ENCODE measurements at places on chromosomes 6 and 20. TPM values are rescaled to one million over a fixed set of nuclear protein-coding genes. Genes with fewer than 3 reads are reported as not detected.

Gene RPP21
- 262 TPM for total RNA-seq

Gene DEFB132
- 0.32 TPM for total RNA-seq

Gene EYS
- not detected for total RNA-seq

Gene NUDT3
- 18.8 TPM for total RNA-seq

Gene RGS17
- total RNA-seq, result not detected

Gene SLC35B2
- total RNA-seq, result 9.9 TPM

Gene EEF1A2
- 1.1 TPM for total RNA-seq

Gene MLN
- total RNA-seq, result not detected

Gene HLA-E
- total RNA-seq, result 896 TPM

Gene MED23
- total RNA-seq, result 20.4 TPM

Gene SIRPG
- total RNA-seq, result not detected

Gene HCK
- total RNA-seq, result 16.8 TPM

Gene RSPO3
- total RNA-seq, result 0.53 TPM

GRCh38 chr6:130178692-130179091 lies 44.1 kb downstream of the SAMD3 start:
- DNase-seq, result no peak
- no peak overlapping the region for H3K4me3 ChIP-seq
- no peaks in the 10 kb centered on the region for H3K27me3 ChIP-seq
- no peak overlapping the region for H3K27ac ChIP-seq
- no peaks in the 10 kb centered on the region for H3K4me1 ChIP-seq
- H3K36me3 ChIP-seq, result no peaks in the 10 kb centered on the region

DNA sequence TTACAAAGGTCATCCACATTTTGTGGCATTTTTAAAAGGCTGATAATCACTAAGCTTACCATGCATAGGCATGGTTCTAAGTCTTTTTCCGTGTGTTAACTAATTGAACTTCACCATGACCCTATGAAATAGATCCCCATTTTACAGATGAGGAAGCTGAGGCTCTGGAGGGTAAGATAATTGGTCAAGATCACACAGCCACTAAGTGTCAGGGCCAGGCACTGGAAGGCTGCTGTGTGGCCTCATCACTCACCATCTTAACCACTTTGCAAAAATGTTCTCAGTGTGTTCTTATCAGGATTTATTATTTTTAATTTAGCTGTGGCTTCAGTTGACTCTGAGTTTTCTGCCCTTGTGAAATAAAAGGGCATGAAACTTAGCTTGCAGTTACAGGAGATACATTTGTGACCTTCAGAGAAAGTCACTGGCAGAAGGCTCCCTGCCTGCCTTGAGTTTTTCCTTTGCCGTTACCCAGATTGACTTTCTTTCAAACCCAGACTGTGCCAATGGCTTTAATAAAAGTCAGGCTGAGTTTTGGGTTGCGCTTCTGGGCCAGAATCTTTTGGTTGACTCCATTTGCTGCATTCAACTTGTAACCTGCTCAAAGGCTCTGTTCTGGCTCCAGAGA lies 82.0 kb downstream of the EZR start:
- no peaks in the 10 kb centered on the region for H3K27me3 ChIP-seq
- DNase-seq, result no peak
- no peaks in the 10 kb centered on the region for H3K36me3 ChIP-seq

DNA sequence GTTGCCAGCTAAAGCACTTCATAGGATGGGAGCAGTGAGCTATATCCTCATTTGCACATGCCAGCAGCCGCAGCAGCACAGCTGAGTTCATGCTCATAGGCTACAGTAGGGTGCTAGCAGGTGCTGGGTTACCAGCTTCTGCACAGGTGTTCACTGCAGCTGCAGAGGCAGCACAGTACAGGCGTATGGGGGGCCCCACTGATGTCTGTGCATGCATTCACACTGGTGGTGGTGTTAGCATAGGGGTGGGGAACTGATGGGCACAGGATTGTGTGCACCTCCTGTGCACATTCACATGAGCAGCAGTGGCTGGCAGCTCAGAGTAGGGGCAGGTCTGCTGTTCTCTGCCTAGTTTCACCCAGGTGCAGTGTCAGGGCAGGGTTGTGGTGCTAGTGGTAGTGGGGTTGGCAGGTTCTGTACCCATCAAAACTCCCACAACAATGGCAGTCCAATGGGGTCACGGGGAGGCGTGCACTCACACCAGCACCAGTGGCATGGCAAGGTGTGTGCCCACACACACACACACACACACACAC lies 58.9 kb upstream of the IRAK1BP1 start:
- no peaks in the 10 kb centered on the region for H3K4me1 ChIP-seq
- H3K36me3 ChIP-seq, result no peaks in the 10 kb centered on the region
- no peak for DNase-seq
- H3K27ac ChIP-seq, result no peak overlapping the region

GRCh38 chr6:37554480-37554819 lies 54.8 kb upstream of the CCDC167 start:
- peaks cover 16% of the 10 kb centered on the region for H3K4me1 ChIP-seq
- H3K4me3 ChIP-seq, result no peak overlapping the region
- H3K27ac ChIP-seq, result no peak overlapping the region
- H3K36me3 ChIP-seq, result no peaks in the 10 kb centered on the region

DNA sequence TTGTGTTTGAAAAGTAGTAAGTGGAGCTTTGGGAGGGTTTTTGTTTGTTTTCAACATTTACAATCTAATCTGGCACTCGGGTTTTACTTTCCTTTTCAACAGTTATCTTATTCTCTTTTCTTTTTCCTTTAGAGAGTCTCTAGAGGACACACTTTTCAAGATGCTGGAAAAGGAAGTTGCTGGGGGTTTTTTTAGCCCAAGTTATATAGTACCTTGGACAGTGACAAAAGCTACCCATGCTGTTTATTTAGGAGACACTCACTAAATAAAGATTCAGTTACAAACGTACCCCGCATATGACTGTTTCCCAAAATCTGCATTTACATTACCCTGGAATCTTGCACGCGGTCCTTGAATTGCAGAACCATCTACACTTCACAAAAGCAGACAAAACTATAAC lies 78.8 kb downstream of the MAP7 start:
- no peaks in the 10 kb centered on the region for H3K4me1 ChIP-seq
- no peaks in the 10 kb centered on the region for H3K27me3 ChIP-seq
- no peak overlapping the region for H3K27ac ChIP-seq
- H3K4me3 ChIP-seq, result no peak overlapping the region
- no peaks in the 10 kb centered on the region for H3K36me3 ChIP-seq

DNA sequence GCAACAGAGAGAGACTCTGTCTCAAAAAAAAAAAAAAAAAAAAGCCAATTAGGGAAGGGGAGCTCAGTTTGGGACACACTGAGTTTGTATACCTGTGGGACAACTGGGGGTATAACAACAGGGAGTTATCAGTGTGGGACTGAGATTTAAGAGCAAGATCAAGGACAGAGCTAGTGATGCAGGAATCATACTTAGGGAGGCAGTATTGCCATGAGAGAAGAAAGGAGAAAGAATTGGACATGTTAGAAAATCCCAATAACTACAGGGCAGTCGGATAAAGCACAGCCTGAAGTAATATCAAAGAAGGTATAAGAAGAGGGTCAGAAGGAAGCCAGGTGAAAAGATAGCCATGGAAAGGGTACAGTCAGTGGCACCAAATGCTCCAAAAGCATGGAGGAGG lies 121.2 kb downstream of the PTPRT start:
- no peak for DNase-seq
- H3K4me1 ChIP-seq, result no peaks in the 10 kb centered on the region
- H3K4me3 ChIP-seq, result no peak overlapping the region
- H3K27ac ChIP-seq, result no peak overlapping the region
- H3K27me3 ChIP-seq, result no peaks in the 10 kb centered on the region

DNA sequence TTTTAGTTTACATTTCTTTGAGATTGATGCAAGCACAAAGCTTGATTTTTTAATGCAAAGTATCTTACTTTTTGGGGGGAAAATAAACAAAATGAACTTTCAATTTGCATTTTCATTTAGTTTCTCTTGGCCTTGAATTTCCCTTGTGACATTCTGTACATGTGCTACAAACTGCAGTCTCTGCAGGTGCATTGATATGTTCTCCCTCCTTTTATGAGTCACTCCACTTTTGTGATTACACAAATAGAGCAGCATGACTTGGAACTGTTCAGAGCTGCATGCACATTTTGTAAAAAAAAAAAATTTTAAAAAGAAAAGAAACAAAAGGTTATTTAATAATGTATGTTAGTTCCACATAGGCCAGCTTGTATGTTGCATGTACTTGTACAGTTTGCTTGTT lies 220.0 kb upstream of the KCNQ5 start:
- no peak overlapping the region for H3K27ac ChIP-seq
- H3K27me3 ChIP-seq, result no peaks in the 10 kb centered on the region
- DNase-seq, result no peak
- H3K4me1 ChIP-seq, result no peaks in the 10 kb centered on the region

GRCh38 chr6:107369493-107369892 lies 89.9 kb downstream of the PDSS2 start:
- no peak for DNase-seq
- no peaks in the 10 kb centered on the region for H3K27me3 ChIP-seq
- H3K27ac ChIP-seq, result no peak overlapping the region
- no peak overlapping the region for H3K4me3 ChIP-seq
- no peaks in the 10 kb centered on the region for H3K36me3 ChIP-seq

DNA sequence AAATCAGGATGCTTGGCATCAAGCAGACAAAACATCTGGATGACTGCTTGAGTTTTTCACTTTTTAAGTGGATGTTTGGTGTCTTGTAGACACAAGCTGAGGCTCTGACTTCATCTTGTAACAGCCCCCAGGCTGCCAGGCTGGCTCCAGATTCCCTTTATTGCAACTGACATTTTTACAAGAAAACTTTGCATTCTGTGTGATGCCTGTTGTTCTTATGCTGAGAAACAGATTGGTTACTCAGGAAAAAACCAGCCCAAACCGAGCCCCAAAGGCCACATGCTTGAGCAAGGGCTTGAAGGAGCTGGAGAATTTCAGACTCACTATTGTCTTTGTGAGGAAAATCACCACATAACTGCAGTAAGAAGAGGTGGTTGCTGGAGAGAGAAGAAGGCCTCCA lies 98.4 kb upstream of the PREP start:
- H3K27ac ChIP-seq, result no peak overlapping the region
- H3K36me3 ChIP-seq, result no peaks in the 10 kb centered on the region
- no peaks in the 10 kb centered on the region for H3K27me3 ChIP-seq
- no peaks in the 10 kb centered on the region for H3K4me1 ChIP-seq

DNA sequence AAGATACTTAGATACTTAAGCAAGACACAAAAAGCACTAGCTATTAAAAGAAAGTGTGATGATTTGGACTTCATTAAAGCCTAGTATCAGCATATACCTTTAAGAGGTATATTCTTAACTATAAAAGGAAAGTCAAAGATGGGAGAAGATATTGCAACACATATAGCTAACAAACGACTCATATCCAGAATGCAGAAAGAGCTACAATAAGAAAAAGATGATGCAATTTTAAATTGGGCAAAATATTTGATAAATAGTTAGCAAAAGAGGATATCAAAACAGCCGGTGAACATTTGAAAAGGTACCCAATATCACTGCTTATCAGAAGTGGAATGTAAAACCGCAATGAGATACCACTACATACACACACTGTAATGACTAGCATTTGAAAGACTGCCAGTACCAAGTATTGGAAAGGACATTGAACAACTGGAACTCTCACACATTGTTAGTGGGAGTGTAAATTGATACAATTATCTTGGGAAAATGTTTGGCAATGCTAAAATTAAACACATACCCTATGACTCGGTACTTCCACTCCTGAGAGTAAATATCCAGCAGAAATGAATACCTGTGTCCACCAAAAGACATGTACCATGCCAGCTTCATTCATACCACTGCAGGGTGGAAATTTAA lies 25.7 kb downstream of the MUC22 start:
- H3K27ac ChIP-seq, result no peak overlapping the region
- no peak overlapping the region for H3K4me3 ChIP-seq
- no peaks in the 10 kb centered on the region for H3K36me3 ChIP-seq
- no peaks in the 10 kb centered on the region for H3K27me3 ChIP-seq
- DNase-seq, result no peak

DNA sequence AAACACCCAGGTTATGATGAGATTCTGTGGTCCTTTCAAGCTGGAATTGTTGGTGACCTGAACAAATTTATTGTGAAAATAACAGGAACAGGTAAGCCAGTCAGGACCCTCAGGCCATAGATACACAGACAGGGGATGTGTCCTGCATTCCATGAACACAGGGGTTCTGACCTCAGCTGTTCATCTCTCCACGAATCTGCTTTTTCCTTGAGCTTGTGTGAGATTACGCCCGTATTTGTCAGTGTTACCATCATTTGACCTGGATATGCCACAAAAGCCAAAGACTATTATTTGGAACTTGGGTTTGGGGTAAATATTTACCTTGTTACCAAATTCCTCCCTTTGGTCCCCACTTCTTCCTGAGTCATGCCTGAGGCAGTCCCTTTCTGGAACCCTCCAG lies 288.9 kb downstream of the PREX1 start:
- H3K4me1 ChIP-seq, result no peaks in the 10 kb centered on the region
- H3K27me3 ChIP-seq, result no peaks in the 10 kb centered on the region
- H3K4me3 ChIP-seq, result no peak overlapping the region

DNA sequence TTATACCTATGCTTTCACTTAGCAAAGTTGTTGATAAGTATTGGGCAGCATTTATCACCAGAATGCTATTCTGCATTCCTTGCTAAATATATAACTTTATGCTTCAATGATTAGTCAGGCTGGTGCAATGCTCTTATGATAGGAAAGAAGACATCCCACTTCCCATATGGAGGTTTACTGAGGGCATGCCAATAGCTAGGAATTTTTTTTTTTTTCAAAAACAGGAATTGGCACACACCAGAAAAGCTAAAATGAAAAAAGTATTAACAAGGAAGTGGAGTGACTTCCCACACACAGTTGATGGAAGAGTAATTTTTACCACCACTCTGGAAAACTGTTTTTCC lies 90.8 kb downstream of the FRK start:
- DNase-seq, result no peak
- H3K4me3 ChIP-seq, result no peak overlapping the region
- peak overlapping the region; percentile 37 for H3K27ac ChIP-seq

DNA sequence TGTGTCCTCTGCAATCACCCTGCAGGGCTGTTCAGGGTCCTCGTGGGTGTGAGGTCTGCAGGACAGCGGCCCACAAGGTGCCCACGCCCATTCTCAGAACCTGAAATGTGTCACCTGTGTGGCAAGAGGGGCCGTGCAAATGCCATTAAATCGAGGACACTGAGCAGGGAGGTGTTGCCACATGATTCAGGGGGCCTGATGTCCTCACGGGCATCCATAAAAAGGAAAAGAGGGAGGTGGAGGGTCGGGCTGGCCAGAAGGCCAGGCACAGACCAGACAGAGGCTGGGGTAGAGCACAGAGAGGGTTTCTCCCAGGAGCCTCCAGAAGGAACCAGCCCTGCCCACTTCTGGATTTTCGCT lies 239.6 kb downstream of the ERMARD start:
- no peaks in the 10 kb centered on the region for H3K4me1 ChIP-seq
- DNase-seq, result peak; percentile 31
- H3K27ac ChIP-seq, result no peak overlapping the region
- H3K36me3 ChIP-seq, result no peaks in the 10 kb centered on the region

- H3K4me3 ChIP-seq, result no peak overlapping the region
- no peaks in the 10 kb centered on the region for H3K4me1 ChIP-seq
- no peak overlapping the region for H3K27ac ChIP-seq
- no peak for DNase-seq
- H3K36me3 ChIP-seq, result peaks cover 36% of the 10 kb centered on the region
Measured at GRCh38 chr20:41359541-41360011, 7.0 kb downstream of the EMILIN3 start.

Data from ascending aorta (tissue), 2 donors.